ENCODE measurements at places on chromosomes 5 and 9. TPM values are rescaled to one million over a fixed set of nuclear protein-coding genes. Genes with fewer than 3 reads are reported as not detected.

- no peak for DNase-seq
Measured at GRCh38 chr5:142182840-142183239, 74.3 kb downstream of the NDFIP1 start.

DNA sequence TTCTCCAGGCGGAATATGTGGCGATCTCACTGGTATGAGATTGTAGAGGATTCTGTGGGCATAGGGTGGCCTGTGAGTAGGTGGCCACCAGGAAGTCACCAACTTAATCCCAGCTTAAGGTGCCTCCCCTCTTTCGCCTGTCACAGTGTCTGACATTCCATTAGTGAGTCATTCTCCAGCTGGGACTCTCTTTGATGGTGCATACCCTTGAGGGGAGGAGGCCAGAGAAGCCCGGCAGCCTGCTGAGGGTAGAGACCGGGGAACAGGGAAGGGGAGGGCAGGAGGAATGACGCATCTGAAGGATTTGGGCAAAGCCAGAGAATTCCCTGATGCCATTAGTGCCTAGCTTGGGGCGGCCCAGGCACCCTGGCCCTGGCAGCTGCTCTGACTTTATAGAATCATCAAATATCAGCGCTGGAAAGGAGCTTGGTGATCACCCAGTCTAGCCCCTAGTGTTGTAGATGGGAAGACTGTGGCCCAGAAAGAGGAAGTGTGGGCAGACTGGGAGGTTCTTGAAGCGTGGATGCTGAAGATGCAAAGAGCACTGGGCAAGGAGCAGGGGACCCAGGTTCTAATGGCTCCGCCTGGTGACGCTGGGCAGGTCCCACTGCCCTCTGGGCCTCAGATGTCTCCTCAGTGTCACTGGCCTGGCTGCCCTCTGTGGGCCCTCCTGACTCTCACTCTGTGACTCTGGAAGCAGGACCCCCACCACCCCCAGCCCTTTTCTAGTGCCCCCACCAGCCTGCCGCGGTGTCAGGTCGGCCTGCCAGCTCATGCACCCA, 41.4 kb downstream of the DAB2IP start:
- peak; percentile 60 for DNase-seq

IFNA13 gene
- not detected for total RNA-seq

CWC27 gene
- total RNA-seq: 12.6 TPM

DNA sequence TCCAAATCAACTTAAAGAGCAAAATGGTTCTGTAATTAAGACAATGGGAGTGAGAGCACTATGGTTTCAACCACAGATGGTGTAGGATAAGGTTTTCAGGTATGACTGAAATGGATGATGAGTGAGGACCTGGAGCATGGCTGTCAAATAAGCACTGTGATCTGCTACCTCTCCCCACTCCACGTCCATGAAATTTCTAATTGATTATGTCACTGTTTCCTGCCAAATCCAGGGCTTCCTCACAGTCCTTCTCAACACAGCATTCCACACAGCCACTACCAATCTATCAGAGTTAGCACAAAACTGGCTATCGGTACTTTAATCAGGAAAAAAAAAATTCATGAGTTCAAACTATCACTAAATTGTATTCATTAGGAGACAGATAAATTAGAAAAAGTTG, 420.4 kb upstream of the WWC1 start:
- DNase-seq: no peak
